Tibial nerve (tissue), 4 donors: ENCODE measurements at places on chromosomes 16 and 17. TPM values are rescaled to one million over a fixed set of nuclear protein-coding genes. Genes with fewer than 3 reads are reported as not detected.

The TMEM100 gene
- total RNA-seq, result 24.3 TPM

GRCh38 chr17:33292981-33293867, at the start of gene ASIC2:
Gene ASIC2, minus strand, starts transcription at chr17:33293295.
- peak within 1 kb of the TSS; percentile 26 for H3K4me3 ChIP-seq
- H3K27ac ChIP-seq, result no peak within 1 kb of the TSS
- H3K36me3 ChIP-seq, result no peaks in the 10 kb centered on the region
- H3K27me3 ChIP-seq, result no peaks in the 10 kb centered on the region
- DNase-seq, result no peak

The PITPNM3 gene
- 0.90 TPM for total RNA-seq

GRCh38 chr16:55585631-55586030, 19.1 kb downstream of the CAPNS2 start:
- H3K4me3 ChIP-seq, result no peak overlapping the region
- no peaks in the 10 kb centered on the region for H3K27me3 ChIP-seq
- DNase-seq, result no peak
- no peak overlapping the region for H3K27ac ChIP-seq

DNA sequence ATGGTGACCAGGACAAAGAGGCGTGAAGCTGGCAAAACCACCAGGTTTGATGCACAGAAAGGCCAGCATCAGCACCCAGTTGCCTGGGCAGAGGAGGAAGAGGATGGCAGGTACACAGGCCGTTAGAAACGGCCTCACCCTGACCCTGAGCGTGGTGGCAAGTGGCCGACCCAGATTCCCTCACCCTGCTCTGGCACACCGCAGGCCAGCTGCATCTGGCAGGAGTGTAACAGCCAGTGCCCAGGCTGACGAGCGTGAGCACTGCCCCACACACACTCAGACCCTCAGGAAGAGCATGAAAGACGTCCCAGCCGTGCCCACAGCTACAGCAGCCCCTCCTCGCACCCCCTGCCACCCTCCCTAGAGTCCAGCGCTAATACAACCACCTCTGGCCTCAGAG, 82.0 kb downstream of the ANKRD11 start:
- H3K36me3 ChIP-seq, result no peaks in the 10 kb centered on the region
- H3K4me3 ChIP-seq, result no peak overlapping the region
- H3K4me1 ChIP-seq, result peaks cover 98% of the 10 kb centered on the region
- no peak for DNase-seq
- H3K27ac ChIP-seq, result no peak overlapping the region

GRCh38 chr16:50414152-50414551, 45.4 kb upstream of the BRD7 start:
- H3K4me3 ChIP-seq, result no peak overlapping the region
- no peak overlapping the region for H3K27ac ChIP-seq
- DNase-seq, result no peak
- no peaks in the 10 kb centered on the region for H3K27me3 ChIP-seq

The MT1A gene
- 365 TPM for total RNA-seq

The FBXW10 gene
- not detected for total RNA-seq

DNA sequence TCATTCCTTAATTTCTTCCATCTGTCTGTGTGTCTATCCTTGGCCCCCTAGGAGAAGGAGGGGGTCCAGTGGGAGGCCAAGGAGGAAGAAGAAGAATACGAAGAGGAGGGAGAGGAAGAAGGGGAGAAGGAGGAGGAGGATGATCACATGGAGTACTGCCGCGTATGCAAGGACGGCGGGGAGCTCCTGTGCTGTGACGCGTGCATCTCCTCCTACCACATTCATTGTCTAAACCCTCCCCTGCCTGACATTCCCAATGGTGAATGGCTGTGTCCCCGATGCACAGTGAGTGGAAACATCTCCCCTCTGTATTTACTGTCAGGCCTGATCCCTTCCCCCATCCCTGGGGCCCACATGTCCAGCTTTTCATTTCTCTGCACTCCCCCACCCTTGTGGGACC, 6.3 kb downstream of the CHD3 start:
- no peak overlapping the region for H3K4me3 ChIP-seq
- H3K36me3 ChIP-seq, result no peaks in the 10 kb centered on the region
- no peaks in the 10 kb centered on the region for H3K27me3 ChIP-seq
- H3K4me1 ChIP-seq, result peaks cover 6% of the 10 kb centered on the region
- DNase-seq, result no peak
- no peak overlapping the region for H3K27ac ChIP-seq

The FBF1 gene
- total RNA-seq, result 32.4 TPM

DNA sequence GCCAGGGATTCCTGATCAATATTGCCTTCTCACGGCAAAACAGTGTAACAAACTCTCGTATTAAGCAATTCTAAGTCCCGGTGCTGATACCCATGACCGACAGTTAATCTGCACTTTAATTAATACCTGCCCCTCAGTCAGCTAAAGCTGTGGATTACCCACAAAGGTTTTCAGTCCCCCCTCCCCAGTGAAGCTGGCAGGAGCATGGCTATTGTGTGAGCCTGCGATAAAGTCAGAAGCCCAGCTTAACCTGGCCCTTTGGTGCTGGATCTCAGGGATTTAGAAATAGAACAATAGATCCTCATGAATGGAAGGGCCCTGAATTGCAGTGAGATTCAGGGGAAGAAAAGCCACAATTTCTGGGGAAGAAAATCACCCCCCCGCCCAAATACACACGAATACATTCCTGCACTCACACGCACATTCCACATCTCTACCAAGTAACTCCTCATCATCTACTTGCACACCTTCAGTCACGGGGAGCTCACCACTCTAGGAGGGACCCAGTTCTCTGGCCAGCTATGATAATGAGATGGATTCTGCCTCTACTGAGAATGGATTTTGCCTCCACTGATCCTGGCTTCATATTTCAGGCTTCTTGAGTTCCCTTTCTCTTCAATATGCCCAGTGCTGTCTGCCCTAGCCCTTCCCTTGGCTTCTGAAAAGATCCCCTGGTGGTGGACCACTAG, 102.6 kb downstream of the WSCD1 start:
- no peaks in the 10 kb centered on the region for H3K27me3 ChIP-seq
- H3K36me3 ChIP-seq, result no peaks in the 10 kb centered on the region
- no peak for DNase-seq
- no peaks in the 10 kb centered on the region for H3K4me1 ChIP-seq

DNA sequence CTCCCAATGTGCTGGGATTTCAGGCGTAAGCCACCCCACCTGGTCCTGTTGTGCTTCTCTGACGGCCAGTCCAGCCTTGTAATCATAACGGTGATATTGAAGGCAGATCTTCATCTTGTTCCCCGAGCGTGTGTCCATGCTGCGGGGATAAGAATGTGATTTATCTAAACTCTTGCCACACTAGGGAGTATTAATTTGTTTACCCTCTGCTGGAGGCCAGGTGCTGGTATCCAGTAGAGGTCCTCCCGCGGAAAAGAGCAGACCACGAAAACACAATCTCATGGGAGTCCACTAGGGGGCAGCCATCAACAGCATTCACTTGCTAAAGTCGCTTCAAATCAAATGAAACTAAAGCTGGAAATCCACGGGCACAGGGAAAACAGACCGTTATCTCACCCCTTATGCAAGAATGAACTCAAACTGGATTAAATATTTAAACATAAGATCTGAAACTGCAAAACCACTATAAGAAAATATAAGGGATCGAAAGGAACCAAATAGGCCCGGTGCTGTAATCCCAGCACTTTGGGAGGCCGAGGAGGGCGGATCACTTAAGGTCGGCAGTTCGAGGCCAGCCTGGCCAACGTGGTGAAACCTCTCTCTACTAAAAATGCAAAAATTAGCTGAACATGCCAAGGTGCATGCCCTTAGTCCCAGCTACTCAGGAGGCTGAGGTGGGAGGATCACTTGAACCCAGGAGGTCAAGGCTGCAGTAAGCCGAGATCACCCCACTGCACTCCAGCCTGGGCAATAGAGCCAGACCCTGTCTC, 22.3 kb upstream of the RBBP6 start:
- no peaks in the 10 kb centered on the region for H3K27me3 ChIP-seq
- no peaks in the 10 kb centered on the region for H3K36me3 ChIP-seq
- peak; percentile 91 for DNase-seq
- no peaks in the 10 kb centered on the region for H3K4me1 ChIP-seq
- H3K27ac ChIP-seq, result no peak overlapping the region
- H3K4me3 ChIP-seq, result peak overlapping the region; percentile 27

DNA sequence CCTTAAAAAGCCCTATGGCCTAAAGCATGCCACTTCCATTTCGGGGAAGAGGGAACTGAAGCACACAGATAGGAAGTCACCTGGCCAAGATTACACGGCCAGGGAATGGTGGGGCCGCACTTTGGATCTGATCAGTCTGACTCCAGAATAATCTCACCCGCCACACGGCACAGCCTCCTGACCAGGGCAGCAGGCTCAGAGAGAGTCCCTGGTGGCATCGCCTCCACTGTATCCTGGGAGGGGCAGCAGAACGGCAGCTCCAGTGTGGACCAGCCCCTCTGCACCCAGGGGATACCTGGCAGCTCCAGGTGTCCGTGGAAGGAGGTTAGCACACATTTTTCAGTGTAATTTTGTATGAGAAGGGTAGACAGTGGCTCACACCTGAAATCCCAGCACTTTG, 35.5 kb downstream of the VAC14 start:
- no peak overlapping the region for H3K27ac ChIP-seq
- no peaks in the 10 kb centered on the region for H3K27me3 ChIP-seq

The PTX4 gene
- not detected for total RNA-seq

DNA sequence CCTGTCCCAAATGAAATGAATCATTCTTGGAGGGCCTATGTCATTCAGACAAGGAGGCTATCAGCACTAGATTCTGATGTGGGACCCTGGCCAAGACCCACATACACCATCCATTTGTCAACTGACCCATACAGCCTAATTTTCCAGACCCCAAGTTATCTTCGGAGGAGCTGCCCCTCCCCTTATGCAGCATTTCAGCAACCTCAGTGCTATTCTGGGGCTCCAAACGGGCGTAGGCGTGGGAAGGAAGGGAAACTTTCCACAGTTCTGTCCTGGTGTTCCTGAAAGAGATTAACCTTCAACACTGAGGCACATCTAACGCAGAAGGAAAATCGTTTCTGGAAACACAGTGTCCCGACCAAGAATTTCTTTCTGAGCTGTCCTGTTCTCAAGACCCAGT, 86.7 kb downstream of the MYH11 start:
- peaks cover 28% of the 10 kb centered on the region for H3K4me1 ChIP-seq
- H3K27me3 ChIP-seq, result no peaks in the 10 kb centered on the region
- no peak overlapping the region for H3K4me3 ChIP-seq
- H3K27ac ChIP-seq, result no peak overlapping the region
- no peaks in the 10 kb centered on the region for H3K36me3 ChIP-seq
- no peak for DNase-seq

The HSF4 gene
- total RNA-seq, result 155 TPM

The BAIAP3 gene
- total RNA-seq, result 2.5 TPM

DNA sequence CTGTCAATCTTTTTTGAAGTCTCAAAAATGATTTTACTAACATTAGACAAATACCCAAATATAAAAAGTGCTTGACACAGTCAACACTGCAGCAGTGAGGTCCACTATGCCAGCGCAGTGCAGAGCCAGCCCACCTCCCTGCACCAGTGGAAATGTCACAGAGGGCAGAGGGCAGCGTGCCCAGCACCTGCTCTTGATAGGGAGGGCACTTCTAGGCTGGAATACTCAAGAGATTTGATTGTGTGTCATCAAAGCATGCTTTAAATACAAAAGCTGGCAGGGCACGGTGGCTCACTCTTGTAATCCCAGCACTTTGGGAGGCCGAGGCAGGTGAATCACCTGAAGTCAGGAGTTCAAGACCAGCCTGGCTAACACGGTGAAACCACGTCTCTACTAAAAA, 136.0 kb downstream of the ANKRD11 start:
- no peaks in the 10 kb centered on the region for H3K36me3 ChIP-seq
- H3K4me3 ChIP-seq, result no peak overlapping the region
- DNase-seq, result no peak
- peaks cover 69% of the 10 kb centered on the region for H3K4me1 ChIP-seq
- no peak overlapping the region for H3K27ac ChIP-seq

- peaks cover 39% of the 10 kb centered on the region for H3K4me1 ChIP-seq
- H3K36me3 ChIP-seq, result peaks cover 21% of the 10 kb centered on the region
- H3K27ac ChIP-seq, result no peak overlapping the region
- DNase-seq, result no peak
- no peak overlapping the region for H3K4me3 ChIP-seq
- no peaks in the 10 kb centered on the region for H3K27me3 ChIP-seq
Observed at GRCh38 chr17:73194514-73195222, 1.8 kb downstream of the COG1 start.

GRCh38 chr17:77372444-77373298, 231.9 kb downstream of the SEC14L1 start:
- H3K27ac ChIP-seq, result peak overlapping the region; percentile 88
- peak overlapping the region; percentile 75 for H3K4me3 ChIP-seq
- H3K27me3 ChIP-seq, result no peaks in the 10 kb centered on the region
- H3K36me3 ChIP-seq, result no peaks in the 10 kb centered on the region

The CD7 gene
- total RNA-seq, result not detected

- no peak for DNase-seq
- H3K4me1 ChIP-seq, result no peaks in the 10 kb centered on the region
- peaks cover 12% of the 10 kb centered on the region for H3K27me3 ChIP-seq
- no peaks in the 10 kb centered on the region for H3K36me3 ChIP-seq
Observed at GRCh38 chr17:28416703-28417311, 10.8 kb upstream of the SLC46A1 start.

DNA sequence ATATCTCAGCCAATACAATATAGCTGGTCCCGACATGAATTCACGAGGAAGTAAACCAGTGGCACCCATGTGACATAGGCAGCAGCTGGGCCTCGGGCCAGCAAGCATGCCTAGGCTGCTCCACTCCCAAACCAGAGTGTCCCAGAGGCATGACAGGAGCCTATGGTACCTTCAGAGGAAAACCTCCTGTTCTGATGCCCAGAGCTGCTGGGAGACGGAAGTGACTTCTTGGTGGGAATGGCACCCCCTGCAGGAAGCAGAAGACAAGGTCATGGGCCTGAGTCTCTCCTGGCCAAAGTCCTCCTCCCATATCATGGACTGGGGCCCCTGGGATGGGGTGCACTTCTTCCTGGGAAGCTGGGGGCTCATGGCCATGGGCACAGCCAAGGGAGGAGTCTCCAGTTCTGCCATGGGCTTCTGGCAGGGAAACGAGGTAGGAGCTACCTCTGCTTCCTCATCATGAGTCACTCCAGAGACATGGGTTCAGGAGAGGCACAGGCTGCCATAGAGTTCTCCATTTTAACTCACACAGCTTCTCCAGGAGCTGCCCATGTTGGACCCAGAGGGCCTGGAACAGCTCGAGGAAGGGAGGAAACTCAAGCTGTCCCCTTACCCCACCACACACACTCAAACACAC, 13.4 kb downstream of the FBF1 start:
- no peak overlapping the region for H3K4me3 ChIP-seq
- H3K4me1 ChIP-seq, result no peaks in the 10 kb centered on the region
- no peak for DNase-seq
- H3K36me3 ChIP-seq, result no peaks in the 10 kb centered on the region
- no peak overlapping the region for H3K27ac ChIP-seq

The PIMREG gene
- not detected for total RNA-seq

DNA sequence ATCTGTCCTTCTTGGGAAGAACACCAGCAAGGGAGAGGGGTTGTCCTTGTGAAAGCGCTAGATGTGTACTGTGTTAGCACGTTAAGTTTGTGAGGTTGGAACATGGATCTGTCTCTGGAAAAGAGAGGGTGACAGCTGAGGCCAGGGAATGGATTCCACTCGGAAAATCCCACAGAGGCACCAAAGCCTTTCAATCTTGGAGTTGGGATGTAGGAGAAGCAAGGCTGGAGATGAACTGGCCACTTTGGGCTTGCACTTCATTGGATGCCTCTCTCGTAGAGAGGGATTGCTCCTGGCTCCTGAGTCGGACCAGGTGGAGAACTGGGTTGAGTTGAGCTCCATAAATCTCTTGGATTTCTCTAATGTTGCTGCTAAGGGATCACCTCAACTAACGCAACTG, 67.2 kb downstream of the CCDC182 start:
- H3K27ac ChIP-seq, result no peak overlapping the region
- no peaks in the 10 kb centered on the region for H3K4me1 ChIP-seq
- no peak for DNase-seq
- H3K4me3 ChIP-seq, result no peak overlapping the region

- H3K27ac ChIP-seq, result no peak overlapping the region
- H3K36me3 ChIP-seq, result no peaks in the 10 kb centered on the region
- peak overlapping the region; percentile 46 for H3K4me3 ChIP-seq
- peaks cover 46% of the 10 kb centered on the region for H3K27me3 ChIP-seq
- DNase-seq, result no peak
Observed at GRCh38 chr17:35460354-35460851, 11.8 kb upstream of the SLFN13 start.
